ENCODE measurements at places on chromosomes 3 and 15. TPM values are rescaled to one million over a fixed set of nuclear protein-coding genes. Genes with fewer than 3 reads are reported as not detected.

DNA sequence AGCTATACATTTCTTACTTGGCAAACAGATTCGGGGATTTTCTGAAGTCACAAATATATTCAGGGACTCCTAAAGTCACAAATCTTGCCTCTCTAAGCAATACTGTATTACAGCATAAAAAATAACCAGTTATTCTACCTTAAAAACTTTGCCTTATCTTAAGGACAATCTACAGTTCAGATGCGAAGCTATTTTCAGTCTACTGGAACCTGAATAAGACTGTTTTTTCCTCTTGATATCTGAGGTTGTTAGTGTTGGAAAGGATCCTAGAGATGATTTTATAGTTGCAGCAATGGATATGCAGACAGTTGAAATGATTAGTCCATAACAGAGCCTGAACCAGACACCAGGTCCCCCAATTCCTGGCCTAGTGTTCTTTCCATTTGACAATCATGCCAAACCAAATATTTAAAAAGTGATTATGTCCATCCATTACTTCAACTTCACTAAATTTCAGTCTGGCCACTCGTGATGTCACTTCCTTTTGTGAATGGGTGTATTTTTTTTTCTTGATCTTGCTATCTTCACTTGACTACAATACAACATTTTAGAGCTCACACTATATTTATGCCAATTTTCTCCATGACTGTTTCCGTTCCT is 1.8 kb downstream of the HDGFL3 start:
- peak overlapping the region; percentile 96 for H3K27ac ChIP-seq
- H3K4me1 ChIP-seq: peaks cover 48% of the 10 kb centered on the region
- H3K27me3 ChIP-seq: no peaks in the 10 kb centered on the region
- no peaks in the 10 kb centered on the region for H3K36me3 ChIP-seq
- no peak for DNase-seq

DNA sequence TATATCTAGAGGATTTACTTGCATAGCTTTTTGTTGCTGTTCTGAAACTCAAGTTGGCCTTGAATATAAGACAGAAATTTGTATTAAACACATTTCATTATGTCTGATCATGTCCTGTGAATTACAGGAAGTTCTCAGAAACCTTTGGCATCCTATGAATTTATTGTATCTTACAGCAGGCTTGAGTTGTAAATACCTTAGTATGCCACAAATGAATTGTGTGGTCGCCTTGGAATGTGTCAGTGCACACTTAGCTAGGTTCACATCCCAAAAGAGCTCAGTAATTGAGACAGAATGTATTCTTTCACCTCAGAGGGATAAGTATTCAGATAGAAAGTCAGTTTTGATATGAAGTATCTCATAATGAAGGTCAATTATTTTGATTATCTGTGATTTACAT is 83.4 kb downstream of the NEK11 start:
- H3K4me1 ChIP-seq: peaks cover 5% of the 10 kb centered on the region
- H3K27ac ChIP-seq: no peak overlapping the region
- DNase-seq: no peak
- no peak overlapping the region for H3K4me3 ChIP-seq
- no peaks in the 10 kb centered on the region for H3K27me3 ChIP-seq
- H3K36me3 ChIP-seq: no peaks in the 10 kb centered on the region

The CLDN16 gene
- total RNA-seq: not detected

DNA sequence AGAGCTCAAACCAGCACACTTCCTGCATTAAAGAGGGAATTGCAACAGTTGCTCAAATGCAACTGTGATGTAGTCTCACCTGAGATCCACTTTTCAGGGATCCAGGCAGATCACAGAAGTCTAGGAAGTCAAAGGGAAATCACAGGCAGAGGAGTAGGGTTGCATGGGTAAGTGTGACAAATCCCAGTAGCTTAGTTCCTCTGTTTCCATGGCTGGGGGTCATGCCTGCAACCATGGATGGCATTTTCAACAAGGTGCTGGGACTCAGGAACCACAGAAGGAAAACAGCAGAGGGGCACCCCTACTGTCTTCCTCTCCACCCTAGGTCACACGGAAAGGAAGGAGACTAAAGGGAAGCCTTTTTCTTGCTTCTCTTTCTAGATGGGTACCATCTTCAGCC is 36.5 kb upstream of the ARNT2 start:
- no peaks in the 10 kb centered on the region for H3K36me3 ChIP-seq
- no peaks in the 10 kb centered on the region for H3K4me1 ChIP-seq

DNA sequence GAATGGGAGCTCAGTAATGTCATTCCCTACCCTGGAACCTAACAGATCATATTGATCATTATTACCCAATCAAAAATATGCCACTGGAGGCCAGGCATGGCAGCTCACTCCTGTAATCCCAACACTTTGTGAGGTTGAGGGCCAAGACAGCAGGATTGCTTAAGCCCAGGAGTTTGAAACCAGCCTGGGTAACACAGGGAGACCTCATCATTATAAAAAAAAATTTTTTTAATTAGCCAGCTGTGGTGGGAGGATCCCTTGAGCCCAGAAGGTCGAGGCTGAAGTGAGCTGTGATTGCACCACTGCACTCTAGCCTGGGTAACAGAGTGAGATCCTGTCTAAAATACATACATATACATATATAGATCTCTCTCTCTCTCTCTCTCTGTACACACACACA is 10.2 kb downstream of the IGDCC4 start:
- H3K4me3 ChIP-seq: no peak overlapping the region
- peaks cover 86% of the 10 kb centered on the region for H3K4me1 ChIP-seq
- peaks cover 1% of the 10 kb centered on the region for H3K36me3 ChIP-seq
- H3K27me3 ChIP-seq: no peaks in the 10 kb centered on the region

GRCh38 chr15:36882056-36882455 is 218.3 kb downstream of the MEIS2 start:
- H3K4me1 ChIP-seq: peaks cover 56% of the 10 kb centered on the region
- peaks cover 97% of the 10 kb centered on the region for H3K27me3 ChIP-seq
- no peak for DNase-seq
- H3K4me3 ChIP-seq: no peak overlapping the region
- H3K36me3 ChIP-seq: peaks cover 9% of the 10 kb centered on the region
- no peak overlapping the region for H3K27ac ChIP-seq

DNA sequence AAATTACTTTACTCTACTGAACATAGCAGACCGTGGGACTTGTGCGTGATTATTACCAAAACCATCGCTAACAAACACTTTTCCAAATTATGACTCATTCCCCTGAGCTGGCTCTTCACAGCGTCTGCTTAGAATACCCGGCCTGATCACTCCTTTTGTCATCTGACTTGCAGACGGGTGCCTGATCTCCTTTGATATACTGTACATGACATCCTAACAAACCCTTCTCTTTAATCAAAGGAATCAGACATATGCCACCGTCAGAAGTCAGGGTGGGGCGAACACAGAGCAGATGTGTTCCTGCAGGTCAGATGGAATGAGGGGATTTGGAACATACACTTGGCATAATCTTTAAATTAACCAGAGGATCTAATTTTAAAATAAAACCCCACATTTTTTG is 48.5 kb upstream of the SH3GL3 start:
- no peak overlapping the region for H3K4me3 ChIP-seq
- H3K4me1 ChIP-seq: no peaks in the 10 kb centered on the region
- no peak overlapping the region for H3K27ac ChIP-seq
- no peaks in the 10 kb centered on the region for H3K36me3 ChIP-seq

DNA sequence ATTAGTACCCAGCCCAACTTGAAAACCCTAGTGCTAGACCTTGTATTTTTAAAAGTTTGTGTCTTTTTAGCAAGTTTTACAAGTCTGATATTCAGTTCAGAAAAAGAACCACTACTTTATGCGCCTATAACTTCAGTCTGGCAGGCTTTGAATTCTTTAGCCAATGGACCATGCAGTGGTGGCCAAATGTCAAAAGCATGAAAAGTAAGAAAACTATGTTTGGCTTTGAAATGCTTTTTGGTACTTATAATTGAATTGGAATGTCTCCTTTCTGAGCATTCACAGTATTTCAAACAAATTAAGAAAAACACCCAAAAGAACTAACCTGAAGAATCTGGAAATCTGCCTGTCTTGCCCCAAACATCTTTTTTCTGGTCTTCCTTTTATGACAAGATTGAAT is 12.8 kb downstream of the WDR48 start:
- DNase-seq: no peak
- no peak overlapping the region for H3K27ac ChIP-seq
- H3K27me3 ChIP-seq: no peaks in the 10 kb centered on the region
- peaks cover 5% of the 10 kb centered on the region for H3K4me1 ChIP-seq
- peaks cover 17% of the 10 kb centered on the region for H3K36me3 ChIP-seq

The MB21D2 gene
- total RNA-seq: 5.5 TPM

The ASB14 gene
- not detected for total RNA-seq

GRCh38 chr3:116124166-116124565 is 321.1 kb downstream of the LSAMP start:
- no peaks in the 10 kb centered on the region for H3K36me3 ChIP-seq
- no peaks in the 10 kb centered on the region for H3K4me1 ChIP-seq
- no peak overlapping the region for H3K4me3 ChIP-seq
- peaks cover 13% of the 10 kb centered on the region for H3K27me3 ChIP-seq
- no peak overlapping the region for H3K27ac ChIP-seq
- no peak for DNase-seq

GRCh38 chr3:79521221-79521848 is 246.5 kb downstream of the ROBO1 start:
- peaks cover 16% of the 10 kb centered on the region for H3K4me1 ChIP-seq
- DNase-seq: no peak
- peaks cover 2% of the 10 kb centered on the region for H3K27me3 ChIP-seq
- H3K36me3 ChIP-seq: no peaks in the 10 kb centered on the region

- H3K27me3 ChIP-seq: no peaks in the 10 kb centered on the region
- H3K27ac ChIP-seq: no peak overlapping the region
- H3K36me3 ChIP-seq: peaks cover 17% of the 10 kb centered on the region
- peak; percentile 46 for DNase-seq
- H3K4me3 ChIP-seq: no peak overlapping the region
Observed at GRCh38 chr3:187019542-187020072, 89.3 kb downstream of the ST6GAL1 start.

The EXD1 gene
- not detected for total RNA-seq

DNA sequence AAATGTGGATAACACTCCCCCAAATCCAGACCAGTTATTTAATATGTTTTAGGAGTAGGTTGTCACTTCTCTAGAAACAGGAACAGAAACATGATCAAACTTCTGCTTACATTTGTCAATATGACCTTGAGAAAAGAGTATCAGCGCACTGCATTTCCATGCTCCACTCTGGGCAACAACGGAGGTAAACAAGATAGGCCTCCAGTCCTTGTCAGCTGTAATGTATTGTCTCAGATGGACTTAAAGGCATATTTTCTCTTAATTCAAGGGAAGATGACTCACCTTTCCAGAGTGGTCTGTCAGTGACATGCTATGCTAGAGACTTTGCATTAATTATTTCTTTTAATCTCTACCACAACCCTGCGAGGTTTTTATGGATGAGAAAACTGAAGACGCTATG is 51.6 kb upstream of the TCF12 start:
- H3K4me3 ChIP-seq: no peak overlapping the region
- no peak for DNase-seq
- H3K4me1 ChIP-seq: peaks cover 8% of the 10 kb centered on the region
- H3K27ac ChIP-seq: no peak overlapping the region
- no peaks in the 10 kb centered on the region for H3K27me3 ChIP-seq

The CLEC3B gene
- total RNA-seq: 166 TPM

DNA sequence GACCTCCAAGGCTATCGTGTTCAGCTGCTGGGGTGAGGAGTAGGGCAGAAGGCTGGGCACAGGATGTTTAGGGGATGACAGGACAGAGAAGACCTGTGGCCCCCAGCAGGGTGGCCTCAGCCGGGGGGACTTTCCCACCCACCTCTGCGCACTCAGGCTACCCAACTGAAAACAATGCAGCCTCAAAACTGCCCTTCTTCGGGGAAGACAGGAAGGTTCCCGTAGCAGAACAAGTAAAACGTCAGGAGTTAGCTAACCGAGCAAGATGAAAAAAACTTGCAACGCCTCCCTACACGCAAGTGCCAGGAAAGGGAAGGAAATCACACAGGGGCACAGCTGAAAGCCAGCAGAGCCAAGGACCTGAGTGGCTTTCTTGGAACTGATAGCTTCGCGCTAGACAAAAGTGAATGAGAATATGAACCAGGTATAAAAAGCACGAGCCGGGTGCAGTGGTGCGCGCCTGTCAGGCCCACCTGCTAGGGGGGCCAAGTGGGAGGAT is 38.4 kb upstream of the FURIN start:
- no peak overlapping the region for H3K27ac ChIP-seq
- peaks cover 2% of the 10 kb centered on the region for H3K4me1 ChIP-seq
- no peaks in the 10 kb centered on the region for H3K36me3 ChIP-seq
- no peak overlapping the region for H3K4me3 ChIP-seq
- no peak for DNase-seq

DNA sequence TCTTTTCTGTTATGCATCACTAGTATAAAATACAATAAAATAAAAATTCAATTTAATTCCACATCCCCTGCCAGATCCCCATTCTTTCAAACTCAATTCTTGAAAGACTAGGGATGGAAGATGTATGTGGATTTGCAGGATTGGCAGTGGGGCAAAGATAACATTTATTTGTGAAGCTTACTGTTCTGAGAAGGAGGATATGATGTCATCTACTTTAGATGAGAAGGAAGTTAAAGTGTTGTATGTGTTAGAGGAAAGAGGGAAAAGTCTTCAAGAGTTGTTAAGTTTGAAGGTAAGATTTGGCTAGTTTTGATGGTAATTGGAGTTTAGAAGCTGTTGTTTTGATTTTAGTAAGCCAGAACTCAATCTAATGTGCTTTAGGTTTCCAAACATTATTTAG is 845.1 kb upstream of the NR2F2 start:
- no peak for DNase-seq
- no peaks in the 10 kb centered on the region for H3K27me3 ChIP-seq
- no peak overlapping the region for H3K4me3 ChIP-seq
- H3K4me1 ChIP-seq: no peaks in the 10 kb centered on the region
- peaks cover 9% of the 10 kb centered on the region for H3K36me3 ChIP-seq
- H3K27ac ChIP-seq: no peak overlapping the region

- peaks cover 47% of the 10 kb centered on the region for H3K4me1 ChIP-seq
- H3K4me3 ChIP-seq: no peak overlapping the region
- peak overlapping the region; percentile 92 for H3K27ac ChIP-seq
- DNase-seq: no peak
- peaks cover 6% of the 10 kb centered on the region for H3K36me3 ChIP-seq
Observed at GRCh38 chr3:149316437-149316836, 17.0 kb downstream of the TM4SF18 start.

The TEX55 gene
- total RNA-seq: not detected

- no peaks in the 10 kb centered on the region for H3K36me3 ChIP-seq
- H3K27ac ChIP-seq: no peak overlapping the region
- H3K27me3 ChIP-seq: no peaks in the 10 kb centered on the region
- DNase-seq: no peak
Observed at GRCh38 chr15:72285927-72286516, 13.7 kb upstream of the PARP6 start.

The TMEM45A gene
- 29.1 TPM for total RNA-seq

DNA sequence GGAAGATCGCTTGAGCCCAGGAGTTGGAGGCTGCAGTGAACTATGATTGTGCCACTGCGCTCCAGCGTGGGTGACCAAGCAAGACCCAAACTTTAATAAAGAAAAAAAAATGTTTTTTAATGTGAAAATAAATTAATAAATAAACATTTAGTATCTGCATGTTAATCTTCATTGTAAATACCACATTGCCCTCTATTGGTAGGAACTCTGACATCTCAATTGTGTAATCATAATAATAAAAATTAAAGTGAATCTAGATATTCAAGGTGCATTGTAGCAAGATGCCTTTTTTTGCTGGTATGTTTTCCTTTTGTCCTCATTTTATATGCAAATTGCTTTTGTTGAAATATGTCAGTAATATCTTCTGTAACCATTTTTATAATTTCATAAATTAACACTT is 95.0 kb upstream of the LIMD1 start:
- peaks cover 10% of the 10 kb centered on the region for H3K36me3 ChIP-seq
- H3K27me3 ChIP-seq: no peaks in the 10 kb centered on the region
- no peak for DNase-seq
- no peak overlapping the region for H3K27ac ChIP-seq

The MUC20 gene
- 6.2 TPM for total RNA-seq

- no peaks in the 10 kb centered on the region for H3K27me3 ChIP-seq
- peaks cover 94% of the 10 kb centered on the region for H3K4me1 ChIP-seq
- DNase-seq: peak; percentile 86
- H3K4me3 ChIP-seq: peak within 1 kb of the TSS; percentile 87
- peak within 1 kb of the TSS; percentile 91 for H3K27ac ChIP-seq
Observed at GRCh38 chr3:25427942-25428788, at the start of gene RARB. RARB (plus strand) TSS chr3:25428263; CDS start chr3:25428732, 469 bp downstream.
